SW 1271 (cell line): ENCODE measurements at places on chromosomes 7 and 10.
A peak's percentile ranks its signal among the peaks of the same experiment; 100 is the strongest.

- peak; percentile 32 for DNase-seq
Observed at GRCh38 chr7:123643495-123644441, 11.9 kb upstream of the LMOD2 start.

- DNase-seq: peak; percentile 9
Observed at GRCh38 chr10:27223964-27224363, 16.6 kb downstream of the ACBD5 start.

DNA sequence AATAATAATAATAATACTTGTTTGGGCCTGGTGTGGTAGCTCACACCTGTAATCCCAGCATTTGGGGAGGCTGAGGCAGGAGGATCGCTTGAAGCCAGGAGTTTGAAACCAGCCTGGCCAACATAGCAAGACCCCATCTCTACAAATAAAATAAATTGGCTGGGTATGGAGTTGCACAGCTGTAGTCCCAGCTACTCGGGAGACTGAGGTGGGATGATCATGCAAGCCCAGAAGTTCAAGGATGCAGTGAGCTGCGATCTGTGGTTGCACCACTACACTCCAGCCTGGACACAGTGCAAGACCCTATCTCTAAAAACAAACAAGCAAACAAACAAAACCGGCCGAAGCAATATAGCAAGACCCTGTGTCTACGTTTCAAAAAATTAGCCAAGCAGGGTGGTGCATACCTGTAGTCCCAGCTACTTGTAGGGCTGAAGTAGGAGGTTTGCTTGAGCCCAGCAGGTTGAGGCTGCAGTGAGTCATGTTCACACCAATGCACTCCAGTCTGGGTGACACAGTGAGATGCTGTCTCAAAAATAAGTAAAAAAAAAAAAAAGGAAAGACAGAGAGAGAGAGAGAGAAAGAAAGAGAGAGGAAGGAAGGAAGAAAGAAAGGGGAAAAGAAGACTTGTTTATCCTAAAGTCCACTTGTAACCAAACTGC, 85.6 kb upstream of the KDM7A start:
- no peak for DNase-seq

DNA sequence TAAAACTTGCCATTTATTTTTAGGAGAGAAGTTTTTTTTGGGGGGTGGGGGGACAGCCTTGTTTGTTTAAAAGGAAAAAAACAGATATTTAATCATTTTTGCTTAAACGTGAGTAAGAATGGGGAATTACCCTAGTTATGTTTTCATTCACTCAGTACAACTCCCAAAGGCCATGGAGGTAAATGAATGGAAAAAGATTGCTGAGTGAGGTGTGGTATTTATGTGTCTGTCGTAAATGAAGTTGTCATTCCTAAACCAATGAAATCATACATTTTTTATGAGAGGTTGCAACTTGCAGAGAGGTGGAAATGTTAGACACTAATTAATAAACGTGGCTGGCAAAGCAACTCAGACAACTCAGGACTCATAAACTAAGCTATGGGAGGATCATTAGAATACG, 218.1 kb downstream of the CELF2 start:
- DNase-seq: no peak

GRCh38 chr10:78914502-78915189, 154.1 kb upstream of the ZMIZ1 start:
- no peak for DNase-seq

DNA sequence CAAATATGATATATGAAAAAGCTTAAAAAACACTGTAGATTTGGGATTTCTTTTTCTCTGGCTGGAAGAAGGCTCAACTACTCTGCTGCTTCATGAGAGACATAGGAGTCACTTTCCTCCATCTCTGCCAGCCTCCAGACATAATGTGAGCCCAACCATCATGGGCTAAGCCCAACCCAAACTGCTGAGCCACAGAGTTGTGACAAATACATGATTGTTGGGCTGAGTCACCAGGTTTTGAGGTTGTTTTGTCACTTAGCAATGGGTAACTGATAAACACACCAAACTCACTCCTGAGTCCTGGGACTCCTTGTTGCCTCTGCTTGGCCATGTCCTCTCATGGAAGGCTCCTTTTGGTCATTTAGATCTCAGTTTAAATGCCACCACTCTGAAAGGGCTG, 381.8 kb upstream of the FZD8 start:
- DNase-seq: peak; percentile 15

GRCh38 chr10:50260791-50261281, 9.5 kb upstream of the ASAH2 start:
- no peak for DNase-seq

DNA sequence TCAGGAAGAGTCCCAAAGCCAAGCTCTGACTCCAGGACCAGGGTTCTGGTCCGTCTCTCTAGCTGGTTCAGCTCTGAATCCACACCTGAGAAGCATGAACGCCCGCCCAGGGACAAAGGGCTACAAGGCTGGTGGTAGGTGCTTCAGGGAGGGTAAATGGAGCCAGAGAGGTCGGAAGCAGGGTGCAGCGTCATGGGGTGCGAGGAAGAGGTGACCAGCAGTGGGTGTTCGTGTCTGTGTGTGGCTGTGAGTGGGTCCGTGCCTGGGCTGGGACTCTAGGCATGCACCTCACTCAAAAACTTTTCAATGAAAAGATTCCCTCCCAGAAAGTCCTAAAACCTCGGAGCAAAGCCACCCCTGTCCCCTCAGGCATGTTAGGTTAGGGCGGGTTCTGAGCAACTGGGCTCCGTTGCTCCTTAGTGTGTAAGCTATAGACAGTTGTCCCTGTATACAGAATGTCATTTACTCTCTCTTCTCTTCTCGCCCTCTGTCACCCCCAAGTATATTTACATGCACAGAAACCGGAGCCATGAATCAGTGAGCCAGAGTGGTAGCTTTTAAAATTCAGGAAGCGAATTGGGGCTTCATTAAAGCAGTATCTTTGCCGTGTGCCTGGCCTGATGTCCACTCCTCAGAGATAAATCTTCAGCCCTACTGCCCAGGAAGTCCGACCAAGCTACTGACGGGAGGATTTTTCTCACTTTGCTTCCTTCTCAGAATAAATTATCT, 12.3 kb upstream of the GATA3 start:
- no peak for DNase-seq

DNA sequence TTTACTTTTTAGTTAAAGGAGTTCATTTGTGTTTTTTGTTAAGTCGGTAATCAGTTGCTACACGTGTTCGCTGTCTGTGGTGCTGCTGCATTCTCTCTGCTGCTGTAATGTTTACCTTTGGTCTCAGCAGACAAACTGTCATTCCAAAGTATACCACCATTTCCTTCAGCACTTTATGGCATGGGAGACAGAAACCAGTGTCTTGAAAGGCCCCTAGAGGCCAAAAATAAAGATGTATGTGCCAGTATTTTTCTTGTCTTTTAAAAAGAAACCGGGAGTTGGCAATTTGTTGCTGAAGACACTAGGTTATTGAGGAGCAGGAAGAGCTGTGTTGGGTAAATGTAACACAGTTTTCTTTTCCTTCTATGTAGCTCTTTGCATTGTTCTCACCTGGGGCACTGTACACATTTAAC, 24.1 kb downstream of the ZNF92 start:
- DNase-seq: peak; percentile 30

GRCh38 chr7:81003326-81003725, 84.5 kb upstream of the SEMA3C start:
- no peak for DNase-seq

DNA sequence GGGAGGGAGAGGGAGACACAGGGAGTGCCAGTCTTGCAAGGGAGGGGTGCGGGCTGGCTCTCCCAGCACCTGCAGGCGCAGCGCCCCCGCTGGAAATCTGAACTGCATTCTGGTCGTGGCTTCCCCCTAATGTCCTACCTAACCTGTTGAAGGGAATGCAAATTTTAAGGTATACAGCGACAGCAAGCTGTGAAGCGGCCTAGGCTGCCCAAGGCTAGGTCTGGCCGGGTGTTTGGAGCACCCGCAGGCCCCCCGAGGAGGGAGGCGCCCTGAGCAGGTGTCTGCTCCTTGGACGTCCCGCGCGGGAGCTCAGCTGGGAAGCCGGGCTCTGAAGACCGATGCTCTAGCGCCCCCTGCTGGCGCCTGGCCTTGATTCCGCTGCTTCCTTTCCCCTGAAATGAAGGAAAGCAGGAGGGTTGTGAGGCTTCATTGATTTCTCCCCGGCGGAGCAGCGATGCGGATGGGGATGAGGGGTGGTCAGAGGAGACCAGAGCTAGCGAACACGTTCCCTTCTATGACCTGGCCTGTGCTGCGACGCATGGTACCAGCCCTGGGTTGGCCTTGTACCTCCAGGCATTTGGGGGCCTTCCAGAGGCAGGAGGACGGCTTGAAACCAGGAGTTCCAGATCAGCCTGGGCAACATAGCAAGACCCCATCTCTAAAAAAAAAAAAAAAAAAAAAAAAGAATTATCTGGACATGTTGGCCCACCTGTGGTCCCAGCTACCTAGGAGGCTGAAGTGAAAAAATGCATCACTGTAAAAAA, 601.3 kb downstream of the GALNT17 start:
- DNase-seq: peak; percentile 56
